Kasumi-1 (cell line): ENCODE measurements at places on chromosomes 7 and 10.
A peak's percentile ranks its signal among the peaks of the same experiment; 100 is the strongest.

GRCh38 chr10:63286754-63287264, 153.7 kb downstream of the NRBF2 start:
- no peak for DNase-seq

DNA sequence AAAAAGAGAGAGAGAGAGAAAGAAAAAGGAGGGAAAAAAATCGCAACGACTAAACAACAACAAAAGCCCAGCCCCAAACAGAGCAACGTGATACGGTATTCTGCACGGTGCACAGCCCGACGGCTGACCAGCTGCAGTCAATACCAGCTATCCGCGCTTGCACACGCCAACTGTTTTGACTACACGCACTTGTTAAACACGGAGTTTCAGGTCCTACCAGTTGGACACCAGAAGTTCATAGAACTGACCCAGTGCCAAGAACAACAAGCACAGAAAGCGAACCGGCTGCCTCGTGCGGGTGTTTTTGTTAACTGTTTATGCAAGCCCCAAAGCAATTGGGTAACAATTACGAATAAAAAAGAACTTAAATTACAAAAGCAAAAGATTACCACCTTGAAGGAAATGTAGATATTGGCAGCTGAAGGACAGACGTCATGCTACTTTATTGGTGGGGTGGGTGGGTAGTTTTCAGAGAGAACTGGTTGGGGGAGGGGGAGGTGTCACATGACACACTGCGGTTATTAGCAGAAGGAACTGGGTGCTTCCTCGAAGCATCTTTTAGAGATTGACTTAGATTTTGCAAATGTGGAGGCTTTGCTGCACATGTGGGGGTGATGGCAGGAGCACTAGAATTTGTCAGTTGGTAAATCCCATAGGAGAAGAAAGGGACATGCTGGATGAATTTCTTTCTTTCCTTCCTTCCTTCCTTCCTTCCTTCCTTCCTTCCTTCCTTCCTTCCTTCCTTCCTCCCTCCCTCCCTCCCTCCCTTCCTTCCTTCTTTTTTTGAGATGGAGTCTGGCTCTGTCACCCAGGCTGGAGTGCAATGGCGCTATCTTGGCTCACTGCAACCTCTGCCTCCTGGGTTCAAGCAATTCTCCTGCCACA, 110.6 kb upstream of the EFCAB10 start:
- DNase-seq, result no peak

DNA sequence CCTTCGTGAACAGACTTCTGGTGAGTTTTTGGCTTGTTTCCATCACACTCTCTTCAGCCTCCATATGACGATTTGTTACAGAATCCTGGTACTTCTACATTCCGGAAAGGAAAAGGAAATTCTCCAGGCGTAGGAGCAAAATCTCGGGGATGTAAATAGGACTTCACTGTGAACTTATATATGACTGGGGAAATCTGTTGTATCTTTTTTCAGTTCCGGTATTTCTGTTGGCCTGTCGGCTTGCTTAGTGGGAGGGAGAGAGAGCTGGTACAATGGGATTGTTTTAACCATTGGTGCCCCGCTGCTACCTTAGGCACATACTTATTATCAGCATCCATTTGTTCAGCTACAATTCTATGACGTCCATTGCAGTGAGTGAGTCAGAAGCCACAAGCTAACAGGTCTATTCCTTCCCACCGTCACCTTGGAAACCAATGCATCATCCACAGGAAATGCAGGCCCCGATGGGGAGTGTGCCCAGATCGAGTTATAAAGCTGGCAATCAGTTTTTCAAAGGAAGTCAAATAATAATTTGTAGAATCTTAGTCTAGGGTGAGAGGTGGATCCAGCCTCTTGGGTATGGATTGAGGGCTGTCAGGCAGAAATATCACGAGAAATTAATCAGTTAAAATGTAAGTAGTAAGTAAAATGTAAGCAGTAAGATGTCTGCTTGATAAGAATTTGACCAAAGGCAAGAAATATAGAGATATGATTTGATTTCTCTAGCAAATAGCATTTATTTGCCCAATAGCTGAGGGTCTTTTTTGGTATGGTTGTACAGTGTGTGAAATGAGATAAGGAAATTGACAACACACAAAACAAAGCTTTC, 92.0 kb upstream of the MKLN1 start:
- DNase-seq, result no peak

- DNase-seq, result peak; percentile 91
These were observed 4.9 kb upstream of the SCD start for GRCh38 chr10:100341953-100342626.

GRCh38 chr10:94902570-94902969, 35.9 kb upstream of the CYP2C9 start:
- DNase-seq, result no peak

DNA sequence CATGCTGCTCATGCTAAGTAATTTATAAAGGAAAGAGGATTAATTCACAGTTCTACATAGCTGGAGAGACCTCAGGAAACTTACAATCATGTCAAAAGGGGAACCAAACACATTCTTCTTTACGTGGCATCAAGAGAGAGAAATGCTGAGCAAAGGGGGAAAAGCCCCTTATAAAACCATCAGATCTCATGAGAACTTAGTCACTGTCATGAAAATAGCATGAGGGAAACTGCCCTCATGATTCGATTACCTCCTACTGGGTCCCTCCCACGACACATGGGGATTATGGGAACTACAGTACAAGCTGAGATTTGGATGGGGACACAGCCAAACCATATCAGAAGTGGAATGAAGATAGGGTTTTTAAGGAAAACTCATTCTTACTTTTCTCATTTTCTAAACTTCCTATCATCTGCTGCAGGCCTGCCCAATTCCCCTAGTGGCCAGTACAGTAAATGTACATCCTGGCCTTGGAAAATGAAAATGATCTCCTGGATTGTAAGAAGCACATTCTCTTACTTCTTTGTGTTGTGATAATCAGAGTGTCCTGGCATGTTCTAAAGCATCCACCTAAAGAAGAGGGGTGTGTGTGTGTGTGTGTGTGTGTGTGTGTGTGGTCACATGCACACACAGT, 421.5 kb downstream of the LRMDA start:
- peak; percentile 41 for DNase-seq
